Caki2 (cell line): ENCODE measurements at places on chromosomes 4 and X.
A peak's percentile ranks its signal among the peaks of the same experiment; 100 is the strongest.

DNA sequence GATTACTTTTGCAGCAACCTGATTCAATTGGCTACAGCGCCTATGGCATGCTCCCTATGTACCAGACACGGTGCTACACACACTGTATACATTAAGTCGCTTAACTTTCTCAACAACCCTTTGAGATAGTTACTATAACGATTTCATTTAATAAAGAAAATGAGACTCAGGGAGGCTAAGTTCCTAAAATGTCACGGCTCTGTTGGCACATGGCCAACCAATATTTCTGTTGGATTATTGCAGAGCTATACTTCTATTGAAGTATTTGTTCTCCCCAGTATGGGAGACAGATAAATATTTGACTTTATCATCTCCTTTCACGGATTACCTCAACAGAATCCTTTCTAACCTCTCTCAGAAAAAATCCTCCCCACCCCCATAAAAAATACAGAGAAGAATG is 25.3 kb downstream of the CLNK start:
- DNase-seq: no peak

DNA sequence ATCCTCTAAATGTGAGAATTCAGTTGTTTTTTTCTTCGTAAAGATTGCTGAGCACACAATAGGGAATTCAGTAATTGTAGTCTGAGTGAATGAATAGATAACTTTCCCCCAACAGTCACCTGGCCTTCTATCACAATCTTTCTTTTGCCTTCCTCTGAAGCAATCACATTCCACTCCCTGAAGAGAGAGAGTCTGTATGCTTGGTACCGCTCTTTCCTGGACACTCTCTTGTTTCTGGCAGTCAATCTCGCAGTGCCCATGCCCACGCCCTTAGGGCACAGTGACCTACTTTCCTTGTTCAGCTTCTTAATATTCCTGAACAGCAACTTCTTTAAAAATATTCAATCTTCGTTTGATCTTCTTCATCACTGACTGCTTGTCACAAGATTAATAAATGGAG is 255.9 kb downstream of the ADAMTS3 start:
- no peak for DNase-seq

GRCh38 chrX:31128855-31129254 is 57.0 kb upstream of the FTHL17 start:
- no peak for DNase-seq

GRCh38 chrX:105533951-105534350 is 288.4 kb upstream of the NRK start:
- no peak for DNase-seq

DNA sequence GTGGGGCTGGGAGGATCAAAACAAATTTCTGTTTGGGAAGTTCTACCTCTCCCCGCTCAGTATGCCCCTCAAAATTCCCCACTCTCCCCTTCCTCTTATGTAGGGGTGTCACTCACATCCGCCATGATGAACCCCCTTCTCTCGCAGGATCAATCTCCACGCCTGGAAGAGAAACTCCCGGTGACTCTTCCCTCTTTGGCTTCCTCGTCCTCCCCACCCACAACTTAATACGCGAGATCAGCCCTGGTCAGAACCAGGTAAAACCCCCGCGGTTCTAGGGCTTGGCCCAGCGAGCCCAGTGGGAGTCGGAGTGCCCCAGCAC is 427 bp downstream of the LAMTOR3 start:
- no peak for DNase-seq

DNA sequence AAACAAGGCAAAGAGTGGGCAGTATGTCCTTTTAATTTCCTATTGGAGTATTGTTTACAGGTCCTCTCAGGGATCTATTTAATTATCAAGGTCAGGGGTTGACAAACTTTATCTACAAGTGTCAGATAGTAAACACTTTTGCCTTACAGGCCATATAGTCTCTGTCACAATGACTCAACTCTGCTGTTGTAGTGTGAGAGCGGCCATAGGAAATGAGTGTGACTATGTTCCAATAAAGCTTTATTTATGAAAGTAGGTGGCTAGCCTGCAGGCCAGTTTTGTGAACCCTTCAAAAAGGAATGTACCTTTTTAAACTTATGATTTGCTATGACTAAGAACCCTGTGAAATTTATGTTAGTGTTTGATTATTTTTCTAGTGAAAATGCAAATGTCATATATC is 156.1 kb downstream of the GPAT3 start:
- no peak for DNase-seq

DNA sequence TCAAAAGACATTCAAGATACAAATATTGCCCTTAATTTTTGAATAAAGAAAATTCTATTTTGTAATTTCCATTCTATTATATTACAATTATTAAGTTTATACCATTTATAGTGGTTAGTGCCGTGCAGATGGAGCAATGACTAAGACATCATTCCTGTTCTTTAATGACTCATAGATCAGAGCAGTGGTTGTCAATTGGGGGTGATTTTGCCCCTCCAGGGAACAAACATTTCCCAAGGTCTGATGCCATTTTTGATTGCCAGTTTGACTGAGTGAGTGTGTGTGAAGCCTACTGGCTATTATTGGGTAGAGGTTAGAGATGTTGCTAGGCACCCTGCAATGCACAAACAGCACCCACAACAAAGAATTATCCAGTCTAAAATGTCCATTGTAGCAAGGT is 97.9 kb upstream of the DDIT4L start:
- no peak for DNase-seq

- DNase-seq: peak; percentile 38
Observed at GRCh38 chr4:76753814-76754213, 144.1 kb downstream of the SOWAHB start.

DNA sequence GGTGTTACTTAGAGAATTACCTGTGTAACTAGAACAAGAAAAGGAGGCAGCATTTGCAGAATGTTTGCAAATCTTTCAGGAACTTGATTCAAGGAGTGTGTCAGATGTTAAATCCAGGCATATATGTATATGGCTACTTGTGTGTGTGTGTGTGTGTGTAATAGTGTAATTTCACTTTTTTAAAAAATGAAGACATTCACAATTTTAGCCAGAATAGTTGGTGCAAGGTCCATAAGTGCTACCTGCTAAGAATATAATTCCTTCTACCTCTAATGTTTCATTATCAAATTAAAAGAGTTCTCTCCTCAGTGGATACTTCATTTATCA is 158.0 kb downstream of the PALLD start:
- no peak for DNase-seq
